Naive thymus-derived CD8-positive, alpha-beta T cell (primary cell): ENCODE measurements at places on chromosomes 7 and 10. TPM values are rescaled to one million over a fixed set of nuclear protein-coding genes. Genes with fewer than 3 reads are reported as not detected.

The JCAD gene
- polyA plus RNA-seq, result not detected

DNA sequence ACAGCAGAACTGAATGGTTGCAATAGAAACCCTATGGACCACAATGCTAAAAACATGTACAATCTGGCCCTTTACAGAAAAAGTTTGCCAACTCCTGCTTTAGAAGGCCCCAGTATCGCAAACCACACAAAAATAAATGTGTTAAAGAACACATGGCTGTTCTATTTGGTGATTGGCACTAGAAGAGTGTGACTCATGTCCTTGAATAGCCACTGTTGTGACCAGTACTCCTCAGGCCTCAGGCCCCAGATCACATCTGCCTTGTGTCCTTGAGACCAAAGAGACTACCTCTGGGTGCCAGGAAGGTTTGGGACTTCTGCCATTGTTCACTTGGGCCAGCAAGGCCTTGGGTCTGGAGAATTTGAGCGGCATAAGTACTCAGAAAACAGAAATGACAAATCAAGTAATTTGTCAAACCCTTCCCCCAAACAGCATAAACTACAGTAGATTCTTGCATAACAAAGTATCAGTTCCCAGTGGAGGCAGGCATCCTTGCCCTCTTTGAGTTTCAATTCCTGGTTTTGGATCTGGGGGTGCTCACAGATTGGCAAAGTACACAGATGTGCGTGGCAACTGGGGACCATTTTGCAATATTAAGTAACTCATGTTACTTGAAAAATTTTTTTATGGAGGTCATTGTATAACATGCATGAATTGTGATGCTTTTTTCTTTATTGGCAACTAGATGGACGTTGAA, 50.2 kb downstream of the MTURN start:
- no peak for DNase-seq

The FZD8 gene
- not detected for polyA plus RNA-seq

The PTER gene
- 14.5 TPM for polyA plus RNA-seq
